ENCODE measurements at places on chromosomes 2 and 18.

DNA sequence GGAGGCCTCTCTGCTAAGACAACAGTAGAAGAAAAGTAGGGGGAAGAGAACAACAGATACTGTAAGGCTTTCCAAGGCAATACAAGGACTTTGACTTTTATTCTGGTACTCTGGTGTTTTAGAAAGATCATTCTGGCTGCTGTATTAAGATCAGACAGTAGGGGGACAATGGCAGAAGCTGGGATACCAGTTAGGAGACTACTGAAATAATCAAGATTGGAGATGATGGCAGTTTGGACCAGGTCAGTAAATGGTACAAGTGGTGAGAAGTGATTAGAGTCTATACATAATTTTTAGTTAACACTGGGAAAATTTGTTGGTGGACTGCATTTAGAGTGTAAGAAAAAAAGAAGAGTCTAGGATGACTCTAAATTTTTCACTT is 139.7 kb downstream of the ROCK1 start:
- no peak for DNase-seq

DNA sequence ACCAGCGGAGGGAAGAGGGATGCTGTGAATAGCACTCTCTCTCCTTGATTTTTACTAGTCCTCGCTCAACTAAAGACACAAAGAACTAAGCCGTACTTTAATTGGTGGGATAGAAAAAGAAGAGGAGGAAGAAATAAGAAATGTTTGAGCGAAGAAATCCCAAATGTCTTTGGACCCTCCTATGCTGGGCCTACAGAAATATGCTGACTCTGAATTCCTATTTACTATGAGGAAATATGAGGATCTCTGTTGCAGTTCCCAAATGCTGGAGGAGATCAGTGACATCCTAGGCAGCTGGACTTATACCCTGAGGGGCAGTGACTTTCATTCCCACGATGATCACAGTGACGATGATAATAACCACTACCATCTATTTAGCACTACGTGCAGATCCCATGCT is 16.6 kb upstream of the PIEZO2 start:
- DNase-seq, result no peak

- DNase-seq, result no peak
Measured at GRCh38 chr18:22883179-22883578, 49.9 kb upstream of the RBBP8 start.

DNA sequence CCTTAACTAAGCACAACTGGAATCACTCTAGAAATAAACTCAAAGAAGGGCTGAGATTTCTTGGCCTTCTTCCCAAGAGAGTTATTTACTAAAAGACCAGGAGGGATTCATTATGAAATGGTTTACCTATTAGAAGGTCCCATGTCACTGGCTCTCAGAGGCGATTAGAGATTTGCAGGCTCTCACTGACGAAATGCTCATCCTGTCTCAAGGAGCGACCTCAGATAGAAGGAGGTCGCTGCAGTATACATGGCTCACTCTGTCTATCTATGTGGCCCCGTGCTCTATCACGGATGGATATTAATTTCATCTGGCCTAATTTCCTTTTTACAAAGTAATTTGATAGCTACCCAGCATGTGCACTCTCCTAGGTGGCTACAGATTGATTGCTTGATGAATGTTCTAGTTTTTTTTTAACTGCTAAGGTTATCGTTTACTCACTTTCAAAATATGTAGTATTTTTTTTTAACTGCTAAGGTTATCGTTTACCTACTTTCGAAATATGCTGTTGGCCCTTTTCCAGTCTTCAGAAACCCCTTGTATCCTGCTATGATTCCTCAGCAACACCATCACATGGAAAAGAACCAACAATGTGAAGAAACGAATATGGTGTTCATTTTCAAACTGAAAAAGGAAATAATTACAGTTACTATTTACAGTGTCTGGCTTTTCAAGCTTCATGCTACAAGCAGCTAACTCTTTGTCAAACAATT is 9.1 kb downstream of the SMIM21 start:
- no peak for DNase-seq

GRCh38 chr2:178059681-178060080 is 12.9 kb downstream of the PDE11A start:
- no peak for DNase-seq

DNA sequence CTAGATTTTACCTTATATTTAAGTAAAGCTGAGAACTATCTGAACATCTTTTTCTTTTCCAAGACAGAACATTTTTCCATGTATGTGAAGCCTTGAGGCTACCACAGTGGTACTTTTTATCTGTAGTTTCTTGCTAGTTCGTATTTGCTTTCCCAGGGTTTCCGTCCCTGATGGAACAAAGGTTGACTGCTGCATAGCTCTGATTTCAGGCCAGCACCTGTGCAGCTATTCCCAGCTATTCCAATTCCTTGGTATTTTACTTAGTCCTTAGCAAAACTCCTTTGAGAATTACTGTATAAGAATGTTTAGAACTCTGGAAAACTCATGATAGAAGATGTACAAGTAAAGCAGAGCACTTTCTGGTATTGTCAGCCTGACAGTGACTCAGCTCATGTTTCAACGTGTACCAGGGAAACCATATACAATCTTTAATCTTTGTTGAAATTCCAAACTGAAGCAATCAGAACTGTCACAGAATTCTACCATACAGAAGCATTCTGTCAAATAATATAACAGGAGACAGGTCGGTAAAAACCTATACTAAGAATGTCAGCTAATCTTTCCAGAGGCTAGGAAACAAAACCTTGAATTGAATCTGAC is 162.2 kb downstream of the PKP4 start:
- no peak for DNase-seq

DNA sequence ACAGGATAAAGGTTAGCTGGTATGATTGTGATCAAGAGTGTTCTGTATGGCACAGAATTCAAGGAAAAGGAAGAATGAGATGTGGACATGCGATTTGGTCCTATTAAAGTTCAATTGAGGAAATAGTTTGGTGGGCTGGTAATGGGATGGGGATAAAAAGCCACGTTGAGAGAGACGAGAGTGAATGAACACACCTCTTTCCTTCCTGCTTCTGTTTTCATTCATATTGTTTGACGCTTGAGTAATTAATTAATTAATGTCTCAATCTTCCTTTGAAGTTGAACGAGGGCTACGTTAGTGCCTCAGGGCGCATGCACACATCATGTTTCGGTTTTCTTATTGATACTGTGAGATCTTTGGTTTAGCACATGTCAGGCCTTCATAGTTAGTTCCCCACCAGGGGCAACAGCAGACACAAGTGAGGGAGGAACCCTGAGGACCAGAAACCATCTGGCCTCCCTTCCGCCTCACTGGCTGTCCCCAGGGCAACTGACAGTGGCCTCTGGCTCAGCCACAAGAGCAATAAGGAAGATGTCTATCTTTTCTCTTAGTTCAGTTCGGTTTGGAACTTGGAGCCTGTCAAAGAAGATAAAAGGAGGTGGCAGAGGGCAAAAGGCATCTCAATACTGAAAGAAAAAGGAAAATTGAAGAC is 116.0 kb downstream of the LIPG start:
- no peak for DNase-seq

DNA sequence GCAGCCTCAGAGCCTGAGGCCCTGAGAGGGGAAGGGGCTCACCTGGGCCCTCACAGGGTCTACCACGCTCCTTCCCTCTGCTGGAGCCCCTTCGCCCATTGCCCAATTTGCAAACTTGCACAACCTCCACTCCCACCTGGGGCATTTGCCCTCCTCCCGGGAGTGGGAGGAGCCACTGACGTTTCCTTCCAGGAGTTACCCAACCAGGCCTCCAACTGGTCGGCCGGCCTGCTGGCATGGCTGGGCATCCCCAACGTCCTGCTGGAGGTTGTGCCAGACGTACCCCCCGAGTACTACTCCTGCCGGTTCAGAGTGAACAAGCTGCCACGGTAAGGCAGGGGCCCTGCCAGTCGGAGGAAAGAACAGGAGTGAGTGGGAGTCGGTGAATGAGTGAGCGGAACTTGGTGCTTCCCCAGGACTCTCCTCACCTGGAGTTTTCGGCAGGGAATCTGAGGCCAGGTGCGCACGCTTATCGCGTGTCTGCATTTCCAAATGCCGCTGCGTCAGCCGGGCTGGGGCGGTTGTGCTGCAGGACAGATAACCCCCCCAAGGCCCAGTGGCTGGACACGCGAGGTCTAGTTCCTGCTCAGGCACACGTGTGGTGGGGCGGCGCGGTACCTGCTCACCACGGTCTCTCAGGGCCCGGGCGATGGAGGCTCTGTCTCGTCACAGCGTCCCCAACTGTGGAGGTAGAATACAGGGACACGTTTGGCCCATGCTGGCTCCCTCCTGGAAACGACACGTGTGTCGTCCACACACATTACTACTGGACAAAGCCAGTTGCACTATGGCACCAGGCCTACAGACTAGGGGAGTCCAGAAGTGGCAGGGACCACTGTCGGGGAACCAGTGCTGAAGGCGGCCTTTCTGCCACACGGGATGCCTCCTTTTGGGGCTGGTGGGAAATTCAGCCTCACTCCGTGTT is 11.7 kb downstream of the ANO7 start:
- DNase-seq, result no peak

- no peak for DNase-seq
Measured at GRCh38 chr2:60320724-60321123, 232.7 kb downstream of the BCL11A start.

- DNase-seq, result no peak
Measured at GRCh38 chr2:109562421-109562820, 51.3 kb downstream of the SEPTIN10 start.

DNA sequence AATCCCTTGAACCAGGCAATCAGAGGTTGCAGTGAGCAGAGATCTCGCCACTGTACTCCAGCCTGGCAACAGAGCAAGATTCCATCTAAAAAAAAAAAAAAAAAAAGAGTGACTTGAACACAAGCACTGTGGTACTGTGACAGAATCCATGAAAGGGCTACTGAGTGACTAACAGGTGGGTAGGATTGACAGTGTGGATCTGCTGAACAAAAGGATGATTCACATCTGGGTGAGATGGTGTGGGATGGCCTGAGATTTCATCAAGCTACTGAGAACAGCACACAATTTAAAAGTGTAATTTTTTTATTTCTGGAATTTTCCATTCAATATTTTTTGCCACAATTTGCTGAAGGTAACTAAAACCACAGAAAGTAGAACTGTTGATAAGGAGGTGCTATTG is 13.3 kb upstream of the SP3 start:
- no peak for DNase-seq

DNA sequence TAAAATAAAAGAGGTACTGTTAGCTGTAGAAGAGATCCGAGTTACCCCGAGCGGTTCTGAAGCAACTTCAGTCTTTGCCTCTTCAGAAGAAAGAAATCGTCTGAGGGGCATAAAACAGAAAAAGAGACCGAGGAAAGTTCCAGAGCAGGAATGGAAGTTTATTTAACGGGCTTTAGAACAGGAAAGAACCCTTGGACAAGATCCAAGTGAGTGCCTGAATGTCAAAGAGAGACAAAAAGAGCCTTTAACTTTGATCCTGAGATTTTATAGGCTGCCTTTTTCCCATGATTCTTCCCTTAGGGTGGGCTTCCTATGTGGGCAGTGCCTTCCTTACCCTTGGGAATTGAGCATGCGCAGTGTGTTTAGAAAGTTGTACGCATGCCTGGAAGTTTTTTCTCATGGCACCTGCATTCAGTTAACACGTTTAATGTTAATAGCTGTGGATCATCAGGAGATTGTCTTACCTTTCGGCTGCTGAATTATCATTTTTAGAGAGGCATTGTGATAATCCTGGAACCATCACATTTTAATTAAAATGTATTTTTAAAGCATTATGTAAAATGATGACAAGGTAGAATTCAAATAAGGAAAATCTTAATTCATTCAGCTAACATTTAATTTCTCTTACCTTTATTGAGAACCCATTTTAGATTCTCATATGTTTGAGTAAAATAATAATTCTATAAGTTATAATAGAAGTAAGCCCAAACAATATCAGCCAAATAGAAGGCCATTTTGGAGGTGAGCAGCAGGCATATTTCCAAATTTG is 269.5 kb upstream of the ZSWIM2 start:
- no peak for DNase-seq

DNA sequence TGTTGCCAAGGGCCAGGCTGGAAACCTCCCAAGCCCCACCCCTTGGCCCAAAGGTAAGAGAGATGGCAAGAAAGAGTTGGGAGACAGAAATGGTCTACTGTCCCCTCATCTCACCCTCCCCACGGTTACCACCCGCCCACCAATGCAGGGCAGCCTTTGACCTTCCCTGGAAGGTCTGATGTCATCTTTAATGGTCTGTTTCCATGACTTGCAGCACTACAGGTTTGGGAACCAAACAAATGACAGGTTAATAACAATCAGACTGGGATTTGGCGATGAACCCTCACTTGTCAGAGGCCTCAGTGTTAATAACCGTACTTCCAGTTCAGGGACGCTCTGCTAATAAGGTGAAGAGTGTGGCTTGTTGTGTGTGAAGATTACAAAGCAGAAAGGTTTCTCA is 70.4 kb downstream of the MRO start:
- DNase-seq, result no peak

- no peak for DNase-seq
Measured at GRCh38 chr18:6370886-6371635, 43.6 kb downstream of the L3MBTL4 start.

- DNase-seq, result no peak
Measured at GRCh38 chr2:142756430-142756829, 121.0 kb upstream of the KYNU start.

DNA sequence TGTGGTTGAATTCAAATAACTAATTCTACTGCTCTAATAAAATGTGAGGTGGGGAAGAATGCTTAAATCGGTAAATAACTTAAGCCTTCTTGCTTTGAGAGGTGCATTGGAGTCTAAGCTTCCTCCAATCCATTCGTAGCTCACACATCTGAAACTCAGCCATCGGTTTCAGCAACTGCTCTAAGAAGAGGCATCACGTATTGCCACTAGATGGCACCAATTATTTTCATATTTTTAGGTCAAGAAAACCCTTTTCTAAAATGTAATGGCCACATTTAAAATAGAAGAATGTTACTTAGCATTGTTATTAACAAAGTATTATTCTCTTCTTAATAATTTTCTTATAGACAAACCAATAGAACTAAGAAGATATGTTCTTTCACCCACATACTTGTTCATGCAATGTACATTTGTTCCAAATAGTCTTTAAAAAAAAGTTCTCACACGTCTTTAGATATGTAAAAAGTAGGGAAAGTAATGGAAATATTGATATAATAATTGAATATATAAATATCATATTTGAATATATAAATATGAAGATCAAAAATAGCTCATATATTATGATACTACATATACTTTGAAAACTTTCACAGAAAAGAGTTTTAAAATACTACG is 229.8 kb downstream of the CCDC178 start:
- DNase-seq, result no peak

DNA sequence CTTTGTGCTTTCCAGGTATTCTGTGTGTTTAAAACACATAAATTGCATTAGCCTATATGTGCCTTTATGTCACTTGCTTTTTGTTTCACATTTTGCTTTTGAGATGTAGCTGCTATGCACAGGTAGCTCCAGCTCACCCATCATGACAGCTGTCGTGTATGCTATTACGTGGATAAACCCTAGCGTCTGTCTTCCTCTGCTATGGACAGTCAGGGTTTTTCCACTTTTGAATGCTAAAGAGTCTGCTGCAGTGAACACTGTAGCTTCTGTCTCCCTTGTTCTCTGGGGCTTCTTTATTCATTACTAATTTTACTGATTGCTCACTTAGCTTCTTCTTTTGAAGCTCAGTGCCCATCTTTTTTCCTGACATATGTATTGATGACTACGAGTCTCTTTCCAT is 24.7 kb upstream of the MBP start:
- DNase-seq, result no peak
